ENCODE measurements at places on chromosomes 6 and 20.

- DNase-seq, result no peak
Measured at GRCh38 chr6:14166839-14167238, 49.3 kb downstream of the CD83 start.

- DNase-seq, result no peak
Measured at GRCh38 chr6:43040542-43041257, 13.0 kb downstream of the CUL7 start.

GRCh38 chr6:28282926-28283325 is 1.6 kb downstream of the PGBD1 start:
- DNase-seq, result peak; percentile 13

- DNase-seq, result no peak
Measured at GRCh38 chr6:33607126-33607783, 13.9 kb upstream of the ITPR3 start.

DNA sequence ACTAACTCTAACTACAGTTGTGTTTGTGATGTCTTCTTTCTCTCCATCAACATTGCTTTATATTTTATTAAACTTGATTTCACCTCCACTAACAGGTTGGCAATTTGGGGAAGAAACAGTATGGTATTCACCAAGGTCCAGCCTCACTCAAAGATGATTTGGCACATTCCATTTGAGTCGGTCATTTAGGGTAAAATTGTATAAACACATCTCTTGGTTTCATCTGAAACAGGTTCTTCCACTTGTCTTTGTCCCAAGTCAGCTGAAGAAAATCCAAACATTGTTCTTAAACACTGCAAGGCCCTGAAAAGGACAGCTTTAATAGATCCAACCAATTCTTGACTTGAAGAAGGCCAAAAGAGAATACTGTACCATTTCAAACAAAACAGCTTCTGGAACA is 104.9 kb upstream of the NT5E start:
- DNase-seq, result no peak

- no peak for DNase-seq
Measured at GRCh38 chr6:127581576-127581975, 4.6 kb downstream of the C6orf58 start.

- DNase-seq, result no peak
Measured at GRCh38 chr20:2606507-2607006, 45.9 kb upstream of the NOP56 start.

GRCh38 chr6:160388922-160389321 is 40.7 kb downstream of the SLC22A3 start:
- DNase-seq, result peak; percentile 65

- no peak for DNase-seq
Measured at GRCh38 chr6:24125980-24126379, at the start of gene NRSN1. TSS of gene NRSN1 (plus strand) at chr6:24126215. CDS start at chr6:24134328, 8,113 bp downstream.

DNA sequence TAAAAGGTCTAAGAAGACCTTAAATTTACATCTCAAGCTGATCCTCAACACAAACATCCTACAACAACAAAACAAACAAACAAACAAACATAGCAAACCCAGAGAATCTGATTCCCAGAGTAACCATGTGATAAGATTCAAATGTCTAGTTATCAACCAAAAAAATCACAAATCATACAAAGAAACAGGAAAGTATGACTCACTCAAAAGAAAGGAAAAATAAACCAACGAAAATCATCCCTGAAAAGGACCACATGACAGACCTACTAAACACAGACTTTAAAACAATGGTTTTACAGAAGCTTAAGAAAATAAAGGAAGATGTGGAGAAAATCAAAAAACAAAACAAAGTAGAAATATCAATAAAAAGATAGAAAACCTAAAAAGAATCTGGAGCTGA is 18.1 kb downstream of the VNN1 start:
- DNase-seq, result no peak

DNA sequence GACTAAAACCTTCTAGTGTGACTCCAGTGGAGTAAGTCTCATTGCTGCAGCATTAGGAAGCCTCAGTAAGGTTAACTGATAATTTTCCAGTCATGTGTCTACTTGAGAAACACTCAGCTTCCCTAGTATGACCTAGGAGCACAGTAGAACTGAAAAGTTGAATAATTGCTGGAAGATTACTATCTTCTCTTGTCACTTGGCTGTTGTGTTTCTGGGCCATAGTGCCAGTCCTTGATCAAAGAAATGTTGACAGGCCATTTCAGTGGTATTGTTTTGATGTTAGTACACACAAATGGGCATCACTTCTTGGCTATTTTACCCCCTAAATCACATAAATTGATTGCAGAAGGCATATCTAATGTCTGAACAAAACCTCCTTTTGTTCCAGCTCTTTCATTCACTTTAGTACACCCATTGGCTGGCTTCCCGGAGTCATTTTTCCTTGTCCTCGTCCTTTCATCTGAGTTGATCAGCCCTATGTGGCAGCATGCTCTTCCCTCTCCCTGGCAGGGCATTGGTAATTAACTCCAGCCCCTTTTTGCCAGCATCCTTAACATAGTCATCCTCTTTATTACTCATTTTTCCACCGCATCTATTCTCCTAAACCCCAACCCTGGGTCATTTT is 6.0 kb downstream of the ENPP3 start:
- DNase-seq, result no peak

DNA sequence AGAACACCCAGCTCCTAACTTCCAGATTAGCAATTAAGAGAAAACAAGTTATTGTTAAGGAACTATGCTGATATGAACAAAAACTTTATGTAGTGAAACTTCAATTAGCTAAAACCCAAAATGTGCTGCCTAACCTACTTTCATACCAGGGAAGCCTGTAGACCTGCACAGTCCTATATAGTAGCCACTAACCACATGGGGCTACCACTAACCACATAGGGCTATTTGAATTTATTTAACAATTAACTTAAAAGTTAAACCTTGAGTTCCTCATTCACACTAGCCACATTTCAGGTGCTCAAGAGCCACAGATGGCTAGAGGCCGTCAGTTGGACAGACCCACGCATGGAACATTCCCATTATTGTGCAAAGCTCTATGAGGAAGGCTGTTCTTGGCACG is 72.4 kb upstream of the LAMP5 start:
- DNase-seq, result no peak

DNA sequence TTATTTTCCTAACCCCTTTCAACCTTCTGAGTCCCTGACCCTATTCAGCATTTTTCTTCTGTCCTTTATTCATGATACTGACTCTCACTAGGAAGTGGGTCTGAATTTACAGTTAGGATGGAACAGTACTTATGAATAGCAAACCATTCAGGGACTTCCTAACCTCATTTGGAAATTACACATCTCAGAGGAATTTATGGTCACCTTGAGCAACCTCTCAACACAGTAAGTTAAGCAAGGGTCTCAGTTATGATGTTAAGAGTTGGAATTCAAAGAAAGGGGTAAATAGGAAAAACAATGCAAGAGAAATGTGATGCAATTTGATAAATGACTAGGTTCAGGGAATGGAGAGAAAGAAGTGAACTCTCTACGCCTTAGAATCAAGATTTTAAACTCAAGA is 97.3 kb downstream of the GPR6 start:
- peak; percentile 17 for DNase-seq

GRCh38 chr6:1057490-1058135 is 254.3 kb upstream of the FOXQ1 start:
- no peak for DNase-seq

DNA sequence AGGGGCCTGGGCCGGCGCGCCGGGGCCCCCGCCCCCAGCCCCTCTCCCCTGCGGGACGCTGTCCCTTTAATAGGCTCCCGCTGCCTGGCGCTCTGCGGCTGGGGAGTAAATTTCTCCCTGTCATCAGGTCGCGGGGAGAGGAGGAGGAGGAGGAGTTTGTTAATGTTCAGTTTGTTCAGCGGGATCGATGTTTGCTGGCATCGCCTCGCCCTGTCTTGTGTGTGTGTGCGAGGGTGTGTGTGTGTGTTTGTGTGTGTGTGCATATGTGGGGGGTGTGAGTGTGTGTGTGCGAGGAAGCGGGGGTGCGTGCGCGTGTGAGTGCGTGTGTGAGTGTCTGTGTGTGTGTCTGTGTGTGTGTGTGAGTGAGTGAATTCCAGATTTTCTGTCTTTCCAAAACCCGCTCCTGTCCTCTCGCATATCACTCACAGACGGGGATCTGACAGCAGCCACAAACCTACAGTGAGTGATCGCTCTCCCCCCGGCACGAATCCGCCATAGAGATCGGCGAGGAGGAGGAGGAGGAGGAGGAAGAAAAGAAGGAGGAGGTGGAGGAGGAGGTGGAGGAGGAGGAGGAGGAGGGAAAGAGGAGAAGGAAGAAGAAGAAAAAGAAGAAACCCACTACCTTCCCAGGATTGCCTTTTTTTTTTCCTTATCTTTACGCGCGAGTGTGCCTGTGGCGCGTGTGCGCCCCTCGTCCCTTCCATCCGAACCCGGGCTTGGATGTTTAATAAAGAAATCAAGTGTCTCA is at the start of gene TSHZ2:
TSHZ2 (plus strand) TSS at position 169 of the 748 bp plus-strand sequence. CDS start 936 bp downstream, outside the sequence.
- DNase-seq, result peak; percentile 21

- no peak for DNase-seq
Measured at GRCh38 chr6:49911252-49911651, 44.9 kb upstream of the CRISP1 start.

GRCh38 chr6:124073820-124074587 is 270.3 kb downstream of the NKAIN2 start:
- DNase-seq, result no peak

DNA sequence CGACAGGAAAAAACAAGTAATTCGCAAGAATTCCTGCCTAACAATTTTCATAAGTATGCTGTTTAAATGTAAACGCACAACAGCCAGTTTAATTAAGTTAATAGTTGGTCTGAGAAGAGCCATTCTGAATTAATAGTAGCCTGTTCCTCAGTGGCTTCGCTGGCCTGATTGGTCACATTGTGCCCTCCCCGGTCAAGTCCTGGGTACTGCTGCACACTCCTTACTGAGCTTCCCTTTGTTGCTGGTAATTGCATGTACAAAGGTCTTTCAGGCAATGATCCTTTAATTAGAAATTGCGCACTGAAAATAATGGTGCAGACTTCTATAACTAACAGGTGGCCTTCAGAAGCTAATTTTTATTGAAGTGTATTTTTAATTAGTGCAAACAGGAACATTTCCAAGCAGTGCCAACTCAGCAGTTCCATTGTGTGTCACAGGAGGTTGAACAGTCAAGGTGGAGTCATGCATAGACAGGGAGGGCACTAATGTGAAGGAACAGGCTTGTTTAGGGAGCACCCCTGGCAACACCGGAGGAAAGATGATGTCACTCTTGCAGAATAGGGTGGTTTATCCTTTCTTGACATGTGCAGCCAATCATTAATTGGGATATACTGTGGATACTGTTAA is 92.6 kb upstream of the SLC22A23 start:
- no peak for DNase-seq

DNA sequence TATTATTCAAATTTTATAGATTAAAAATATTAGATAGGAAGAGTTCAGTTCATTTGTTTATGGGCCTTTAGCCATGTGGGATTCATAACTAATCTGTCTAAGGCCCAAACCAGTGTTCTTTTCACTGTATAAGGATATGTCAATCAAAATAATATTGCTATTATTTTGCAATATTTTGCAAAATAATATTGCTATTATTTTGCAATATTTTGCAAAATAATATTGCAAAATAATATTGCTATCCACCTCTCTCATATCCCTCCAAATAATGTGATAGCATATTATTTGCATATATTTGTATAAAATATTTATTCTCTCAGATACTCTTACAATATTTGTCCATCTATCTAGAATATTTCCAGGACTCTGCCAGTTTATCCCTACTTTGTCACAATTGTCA is 595.3 kb upstream of the PTCHD4 start:
- DNase-seq, result no peak

DNA sequence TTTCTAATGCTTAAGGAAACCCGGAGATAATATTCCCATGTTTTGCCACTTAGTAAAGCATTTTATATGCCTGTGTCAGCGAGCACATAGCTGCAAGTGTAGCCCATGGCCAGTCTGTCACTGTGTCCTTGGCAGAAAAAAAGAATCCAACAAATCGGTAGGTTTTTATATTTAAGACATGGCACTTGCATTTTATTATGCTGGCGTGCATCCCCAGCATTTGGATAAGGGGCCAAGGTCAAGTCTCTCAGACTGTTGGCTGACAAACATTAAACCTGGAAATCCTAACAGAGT is 1.2 kb upstream of the ZNF184 start:
- no peak for DNase-seq

Measured in cardiac fibroblast (primary cell).